ENCODE measurements at places on chromosomes 1 and 21.

DNA sequence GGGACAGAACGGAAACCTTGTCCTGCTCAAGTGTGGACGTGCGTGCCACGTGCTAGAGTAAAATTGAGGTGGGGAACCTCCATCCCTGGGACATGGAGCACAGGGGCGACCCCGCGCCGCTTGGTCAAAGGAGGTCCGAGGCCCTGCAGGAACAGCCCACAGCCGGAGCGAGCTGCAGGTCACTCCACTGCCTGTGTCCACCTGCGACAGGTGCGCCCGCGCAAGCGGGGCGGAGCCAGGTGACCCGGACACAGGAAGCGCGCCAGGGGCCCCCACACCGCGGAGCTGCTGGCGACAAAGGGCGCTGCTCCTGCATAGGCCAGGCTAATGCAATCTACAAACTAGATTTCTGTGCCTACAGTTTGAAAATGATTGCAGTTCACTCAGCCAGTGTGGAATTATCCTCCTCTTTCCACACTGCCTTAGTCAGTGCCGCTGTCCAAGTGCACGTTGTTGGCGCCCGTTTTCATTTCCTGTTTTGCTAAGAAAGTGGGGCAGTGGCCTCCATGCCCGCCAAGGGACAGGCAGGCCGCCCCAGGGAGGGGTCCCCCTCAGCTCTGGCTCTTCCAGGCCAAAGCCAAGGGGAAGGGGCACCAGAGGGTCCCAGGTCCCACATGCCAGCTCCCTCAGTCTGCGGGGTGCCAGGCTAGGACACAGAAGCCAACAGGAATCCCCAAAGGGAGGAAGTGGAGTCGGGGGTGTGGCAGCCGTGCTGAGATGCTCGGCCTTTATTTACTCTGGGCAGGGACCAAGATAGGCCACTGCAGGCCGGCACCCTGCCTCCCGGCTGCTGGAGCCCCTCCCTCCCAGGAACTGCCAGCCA is 4.3 kb upstream of the NADK start:
- DNase-seq = no peak

DNA sequence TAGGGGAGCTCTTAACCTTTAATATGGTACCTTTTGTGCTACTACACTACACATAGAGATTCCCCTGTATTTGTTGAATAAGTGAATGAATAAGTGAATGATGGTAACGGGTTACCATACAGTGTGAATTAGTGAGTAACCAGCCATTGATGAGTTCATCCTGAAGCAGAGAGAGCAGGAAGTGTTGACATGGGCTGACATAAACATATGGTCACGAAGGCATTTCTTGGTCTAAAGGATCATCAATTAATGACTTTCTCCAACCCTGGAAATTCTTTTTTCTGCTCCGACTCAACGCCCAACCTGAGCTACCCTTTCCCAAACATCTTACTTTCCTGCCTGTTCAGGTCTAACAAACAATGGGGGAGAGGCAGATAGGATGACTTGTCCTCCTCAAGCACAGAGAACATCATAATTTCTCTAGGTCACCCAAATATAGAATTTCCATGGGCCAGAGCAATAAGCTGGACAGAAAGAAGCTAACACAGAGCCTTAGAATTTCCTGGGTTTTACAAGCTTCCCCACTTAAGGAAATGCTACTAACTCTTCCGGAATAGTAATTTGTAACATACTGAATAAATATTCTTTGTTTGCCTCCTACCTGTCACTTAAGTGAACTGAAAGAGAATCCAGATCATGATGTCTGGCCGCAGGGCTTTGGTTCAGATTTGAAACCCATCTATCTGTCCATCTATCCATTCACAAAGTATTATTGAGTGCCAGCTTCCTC is 114.7 kb upstream of the NGF start:
- DNase-seq = no peak

GRCh38 chr1:226349801-226350518 is 41.0 kb upstream of the LIN9 start:
- no peak for DNase-seq

GRCh38 chr1:204513117-204513716 is 3.0 kb upstream of the MDM4 start:
- no peak for DNase-seq

DNA sequence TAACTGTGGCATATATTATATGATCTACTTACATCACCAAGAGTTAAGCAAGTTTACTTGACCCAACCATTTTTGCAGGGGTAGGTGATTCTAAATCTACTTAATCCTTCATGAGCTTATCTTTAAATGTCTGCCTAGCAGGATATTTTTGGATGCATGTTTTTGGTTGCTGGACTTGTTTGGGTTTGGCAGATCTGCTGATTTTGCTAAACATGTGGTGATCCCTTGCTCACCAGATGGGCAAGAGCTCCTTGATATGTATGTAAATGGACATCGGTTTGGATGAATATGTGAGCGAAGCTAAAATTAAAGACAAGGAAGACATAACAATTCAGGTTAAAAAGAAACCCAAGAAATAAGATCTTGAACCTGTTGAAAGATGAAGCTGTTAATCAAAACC is 36.7 kb downstream of the FMN2 start:
- no peak for DNase-seq

DNA sequence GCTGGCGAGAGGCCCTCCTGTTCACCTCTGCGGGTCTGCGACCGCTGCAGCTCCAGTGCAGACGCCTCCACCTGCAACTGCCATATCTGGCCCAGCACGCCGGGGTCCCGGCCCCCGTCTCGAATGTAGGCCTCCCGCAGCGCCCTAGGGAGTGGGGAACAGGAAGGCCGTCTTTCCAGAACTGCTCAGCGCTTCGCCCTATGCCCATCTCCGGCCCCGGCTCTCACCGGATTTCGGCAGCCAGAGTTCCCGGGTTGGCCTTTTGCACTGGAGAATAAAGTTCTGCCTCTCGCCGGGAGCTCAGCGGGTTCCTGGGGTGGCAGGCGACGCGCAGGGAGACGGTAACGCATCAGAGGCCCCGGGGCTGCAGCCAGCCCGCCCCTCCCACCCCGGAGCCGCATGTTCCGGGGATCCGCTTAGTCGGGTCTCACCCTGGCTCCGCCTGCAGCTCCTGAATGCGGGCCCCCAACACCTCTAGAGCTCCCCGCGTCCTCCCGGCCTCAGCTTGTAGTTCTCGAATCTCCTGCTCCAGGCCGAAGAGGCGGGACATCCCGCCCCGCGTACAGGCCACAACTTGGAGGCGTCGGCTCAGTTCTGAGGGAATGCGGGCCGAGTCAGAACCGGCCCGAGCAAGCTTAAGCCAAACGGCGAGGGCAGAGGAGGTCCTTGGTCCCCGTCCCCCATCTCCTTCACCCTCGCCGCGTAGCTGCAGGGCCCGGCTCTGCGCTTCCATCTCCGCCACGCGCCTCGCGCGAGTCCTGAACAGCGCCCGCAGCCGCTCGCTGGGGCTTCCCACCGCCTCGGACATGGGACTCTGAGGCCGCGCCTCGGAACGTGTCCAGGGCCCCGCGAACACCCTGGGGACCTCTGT is 1.1 kb downstream of the CCDC17 start:
- DNase-seq = no peak

DNA sequence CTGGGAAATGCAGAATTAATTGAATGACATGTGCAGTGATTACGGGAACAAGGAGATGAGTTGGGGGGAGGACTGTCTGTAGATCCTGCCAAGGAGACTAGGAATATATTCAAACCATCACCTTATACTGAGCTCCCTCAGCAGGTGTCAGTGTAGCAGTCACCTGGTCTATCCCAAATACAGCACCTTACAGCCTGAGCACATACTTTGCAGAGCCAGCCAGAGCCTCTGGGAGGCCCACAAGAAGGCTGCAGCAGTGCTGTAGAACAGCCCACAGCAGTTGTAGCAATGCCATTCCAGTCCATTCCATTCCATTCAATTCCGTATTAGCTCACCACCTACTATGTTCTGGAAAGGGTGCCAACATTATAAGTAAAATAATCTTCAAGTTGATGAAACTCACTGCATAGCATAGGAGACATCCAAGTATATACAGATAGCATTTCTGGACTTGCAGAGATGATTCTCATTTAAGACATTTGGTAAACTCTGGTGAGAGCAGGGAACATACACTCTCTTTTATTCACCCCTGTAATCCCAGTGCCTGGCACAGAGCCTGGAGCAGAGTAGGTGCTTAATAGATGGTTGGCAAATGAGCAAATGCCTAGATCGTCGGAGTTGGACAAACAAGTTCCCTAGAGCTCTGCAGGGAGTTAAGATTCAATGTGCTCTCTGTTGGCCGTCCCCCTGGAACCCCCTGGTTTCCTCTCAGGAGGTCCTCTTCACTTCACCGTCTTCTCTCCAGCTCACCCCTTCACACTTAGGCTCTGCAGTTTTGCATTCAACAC is 44.7 kb downstream of the KCNC4 start:
- no peak for DNase-seq

GRCh38 chr1:155514582-155515187 is 47.9 kb downstream of the ASH1L start:
- no peak for DNase-seq

DNA sequence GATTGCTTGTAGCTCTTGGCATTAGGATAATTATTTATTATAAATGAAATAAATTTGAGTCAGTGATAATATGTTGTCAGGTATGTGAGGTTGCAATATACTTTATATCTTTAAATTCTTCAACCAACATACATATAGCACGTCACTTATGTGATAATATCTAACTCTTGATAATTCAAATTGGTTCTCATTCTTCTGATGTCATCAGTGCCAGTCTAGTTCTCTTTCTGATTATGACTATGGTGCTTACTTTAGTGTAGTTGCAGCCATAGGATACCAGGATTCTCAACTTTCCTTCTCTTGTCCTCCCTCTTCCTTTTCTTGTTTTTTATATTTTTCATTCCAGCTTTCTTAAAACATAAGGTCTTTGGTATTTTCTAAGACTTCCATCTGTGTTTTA is 34.8 kb upstream of the ATP6V1G3 start:
- no peak for DNase-seq

DNA sequence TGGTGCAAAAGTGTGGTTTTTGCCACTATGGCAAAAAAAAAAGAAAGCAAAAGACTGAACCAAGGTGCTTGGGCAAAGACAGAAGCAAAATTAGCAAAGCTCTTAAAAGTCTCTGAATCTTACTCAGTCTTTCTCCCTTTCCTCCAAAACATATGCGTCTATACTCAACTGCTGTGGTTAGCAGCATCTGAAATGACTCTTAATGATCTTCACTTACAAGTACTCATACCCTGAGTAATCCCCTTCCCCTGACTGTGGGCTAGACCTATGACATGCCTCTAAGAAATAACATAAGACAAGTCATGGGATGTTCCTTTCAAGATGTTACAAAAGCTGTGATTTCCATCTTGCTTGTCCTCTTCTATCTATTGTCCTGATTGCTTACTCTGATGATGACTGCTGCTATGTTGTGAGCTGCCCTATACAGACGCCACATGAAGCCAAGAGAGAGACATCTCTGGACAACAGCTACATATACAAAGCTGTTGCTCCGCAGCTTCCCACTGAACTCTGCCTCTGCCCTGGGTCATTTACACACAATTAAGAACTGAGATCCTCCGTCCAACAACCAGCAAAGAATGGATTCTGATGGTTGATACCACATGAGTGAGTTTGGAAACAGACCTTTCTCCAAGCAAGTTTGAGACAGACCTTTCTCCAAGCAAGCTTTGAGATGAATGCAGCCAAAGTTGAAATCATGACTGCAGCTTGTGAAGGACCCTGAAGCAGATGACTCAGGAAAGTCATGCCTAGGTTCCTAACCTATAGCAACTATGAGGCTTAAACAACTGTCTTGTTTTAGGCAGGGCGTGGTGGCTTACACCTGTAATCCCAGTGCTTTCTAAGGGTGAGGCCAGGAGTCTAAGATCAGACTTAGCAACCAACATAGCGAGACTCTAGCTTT is 55.2 kb downstream of the PUM1 start:
- DNase-seq = no peak

GRCh38 chr21:43339668-43340067 is 87.3 kb downstream of the SIK1 start:
- no peak for DNase-seq
